ENCODE measurements at places on chromosomes 13 and 19. TPM values are rescaled to one million over a fixed set of nuclear protein-coding genes. Genes with fewer than 3 reads are reported as not detected.
A peak's percentile ranks its signal among the peaks of the same experiment; 100 is the strongest.

Gene ADM5
- 4.2 TPM for total RNA-seq

DNA sequence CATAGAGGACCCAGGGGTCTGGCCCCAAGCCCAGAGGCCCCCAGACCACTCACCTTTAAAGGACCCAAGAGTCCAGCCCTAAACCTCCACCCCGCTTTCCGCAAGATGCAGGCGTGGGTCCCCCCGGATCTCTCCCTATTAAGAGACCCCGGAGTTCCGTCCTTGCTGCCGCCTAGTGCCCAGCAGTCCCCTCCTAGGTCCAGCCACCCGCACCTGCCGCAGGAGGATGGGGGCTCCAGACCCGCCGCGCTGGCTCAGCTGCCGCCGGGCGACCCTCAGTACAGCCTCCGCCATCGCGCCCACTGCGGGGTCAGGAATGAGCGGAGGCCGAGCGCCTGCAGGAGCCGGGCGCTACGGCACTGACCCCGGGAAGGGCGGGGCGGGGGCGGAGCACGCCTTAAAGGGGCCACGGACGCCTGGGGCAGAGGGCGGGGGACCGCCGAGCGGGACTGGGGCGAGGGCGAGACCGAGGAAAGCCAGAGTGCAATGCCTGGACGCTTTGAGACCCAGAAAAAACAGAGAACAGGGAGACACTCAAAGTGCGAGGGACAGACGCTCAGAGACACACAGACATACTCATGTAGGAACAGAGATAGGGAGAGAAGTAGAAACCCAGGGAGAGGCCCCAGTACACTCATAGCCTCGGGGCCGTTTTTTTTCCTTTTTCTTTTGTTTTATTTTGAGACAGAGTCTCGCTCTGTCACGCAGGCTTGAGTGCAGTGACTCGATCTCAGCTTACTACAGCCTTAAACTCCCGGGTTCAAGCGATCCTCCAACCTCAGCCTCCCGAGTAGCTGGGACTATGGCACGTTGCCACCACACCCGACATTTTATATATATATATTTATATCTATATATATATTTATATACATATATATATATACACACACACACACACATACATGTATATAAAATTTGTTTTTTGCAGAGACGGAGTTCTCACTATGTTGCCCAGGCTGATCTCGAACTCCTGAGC, at the start of gene ETHE1:
ETHE1 (minus strand) TSS at position 318 of the 976 bp plus-strand sequence; CDS start at position 294, 24 bp downstream.
- DNase-seq, result peak; percentile 76

- peak; percentile 65 for DNase-seq
Observed at GRCh38 chr19:6103217-6103644, 7.1 kb downstream of the RFX2 start.

GRCh38 chr13:89163096-89163495, 1491.9 kb downstream of the SLITRK5 start:
- no peak for DNase-seq

- DNase-seq, result no peak
Observed at GRCh38 chr13:77184455-77184854, 142.4 kb downstream of the MYCBP2 start.

DNA sequence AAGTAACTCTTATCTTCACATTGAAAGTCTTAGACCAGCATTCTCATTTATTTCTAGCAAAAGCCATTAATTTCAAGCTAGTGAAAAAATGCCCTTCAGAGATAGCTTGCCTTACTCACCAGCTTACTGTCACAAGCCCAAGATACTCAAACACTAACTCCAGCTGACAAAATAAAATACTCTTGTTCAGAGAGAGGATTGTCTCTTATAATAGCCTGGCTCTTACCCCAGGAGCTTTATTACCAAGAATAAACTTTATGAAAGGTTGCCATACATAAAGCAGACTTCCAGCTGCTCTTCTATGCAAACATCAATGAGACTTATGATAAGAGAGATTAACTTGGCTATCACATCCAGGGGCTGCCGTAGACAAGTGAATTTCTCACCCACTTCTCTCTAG, 53.6 kb downstream of the XPO4 start:
- DNase-seq, result peak; percentile 15

Gene AMH
- 2.1 TPM for total RNA-seq

Gene CCDC169
- 3.4 TPM for total RNA-seq

- DNase-seq, result no peak
Observed at GRCh38 chr13:24625870-24626849, 54.0 kb upstream of the ATP12A start.

GRCh38 chr19:10018786-10019185, 5.5 kb downstream of the RDH8 start:
- DNase-seq, result no peak

- no peak for DNase-seq
Observed at GRCh38 chr13:94335761-94336526, 143.5 kb downstream of the DCT start.

DNA sequence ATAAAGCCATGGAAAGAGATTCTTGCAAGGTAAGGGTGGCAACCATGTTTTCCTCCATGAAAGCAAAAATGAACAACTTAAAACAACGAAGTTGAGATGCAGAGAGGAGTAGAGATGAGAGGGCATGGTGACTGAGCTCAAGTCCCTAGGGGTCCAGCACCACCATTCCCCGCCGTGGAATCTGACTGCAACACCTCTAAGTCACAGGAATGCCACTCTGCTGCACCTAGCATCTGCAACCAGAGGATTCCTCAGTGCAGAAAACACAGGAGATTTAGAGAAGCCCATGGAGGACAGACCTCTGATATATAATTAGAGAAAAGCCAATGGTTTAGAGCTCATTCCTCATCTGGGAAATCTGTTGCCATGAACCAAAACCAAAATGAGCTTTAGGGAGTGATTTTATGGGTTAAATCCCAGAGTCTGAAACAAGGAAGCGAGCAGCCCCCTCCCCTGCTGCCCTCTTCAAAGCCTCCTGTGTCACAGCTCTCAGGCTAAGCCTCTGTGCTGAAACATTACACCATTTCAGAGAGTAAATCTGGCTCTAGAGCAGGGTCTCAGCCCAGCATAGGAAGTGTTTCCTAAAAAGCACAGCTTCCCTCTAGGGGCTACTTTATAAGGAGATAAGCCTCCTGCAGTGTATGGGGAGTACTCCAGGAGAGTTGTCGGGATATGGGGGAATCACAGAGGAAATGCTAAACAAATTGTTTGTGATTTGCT, 1043.6 kb downstream of the UQCRFS1 start:
- DNase-seq, result peak; percentile 68

- DNase-seq, result no peak
Observed at GRCh38 chr19:20151617-20152145, 15.3 kb upstream of the ZNF486 start.

DNA sequence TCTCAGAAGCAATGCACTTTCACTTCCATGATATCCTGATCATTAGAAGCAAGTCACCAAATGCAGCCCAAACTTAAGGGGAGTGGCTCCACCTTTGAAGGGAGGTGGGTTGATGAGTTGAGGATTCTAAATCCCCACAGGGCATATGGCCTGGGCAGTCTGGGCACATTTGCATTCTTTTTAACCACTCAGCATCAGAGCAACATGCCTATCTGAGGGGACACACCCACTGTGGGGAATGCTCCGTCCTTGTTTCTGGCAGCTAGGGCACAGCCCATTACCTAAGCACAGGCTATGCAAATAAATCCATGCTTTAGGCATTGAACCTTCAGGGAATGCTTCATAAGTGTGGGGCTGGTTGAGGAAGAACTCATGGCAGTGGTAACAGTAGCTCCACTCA, 12.3 kb upstream of the SACS start:
- DNase-seq, result no peak

GRCh38 chr13:102289606-102290005, 112.2 kb downstream of the FGF14 start:
- DNase-seq, result no peak

- DNase-seq, result no peak
Observed at GRCh38 chr13:98206946-98207345, 29.9 kb upstream of the RNF113B start.

GRCh38 chr13:114134944-114135610, 2.7 kb upstream of the RASA3 start:
- DNase-seq, result no peak

Gene LGI4
- total RNA-seq, result 4.6 TPM

Gene ZNF577
- total RNA-seq, result 39.2 TPM

- DNase-seq, result no peak
Observed at GRCh38 chr19:45863840-45864628, at the start of gene FOXA3. Gene FOXA3 (plus strand): TSS chr19:45864326. CDS start chr19:45864457, 131 bp downstream.

Gene FCGBP
- total RNA-seq, result 65.8 TPM

GRCh38 chr13:114087430-114087829, 45.0 kb downstream of the RASA3 start:
- DNase-seq, result no peak

- DNase-seq, result no peak
Observed at GRCh38 chr19:30513082-30513411, 140.9 kb downstream of the ZNF536 start.

Gene SRRM5
- not detected for total RNA-seq

DNA sequence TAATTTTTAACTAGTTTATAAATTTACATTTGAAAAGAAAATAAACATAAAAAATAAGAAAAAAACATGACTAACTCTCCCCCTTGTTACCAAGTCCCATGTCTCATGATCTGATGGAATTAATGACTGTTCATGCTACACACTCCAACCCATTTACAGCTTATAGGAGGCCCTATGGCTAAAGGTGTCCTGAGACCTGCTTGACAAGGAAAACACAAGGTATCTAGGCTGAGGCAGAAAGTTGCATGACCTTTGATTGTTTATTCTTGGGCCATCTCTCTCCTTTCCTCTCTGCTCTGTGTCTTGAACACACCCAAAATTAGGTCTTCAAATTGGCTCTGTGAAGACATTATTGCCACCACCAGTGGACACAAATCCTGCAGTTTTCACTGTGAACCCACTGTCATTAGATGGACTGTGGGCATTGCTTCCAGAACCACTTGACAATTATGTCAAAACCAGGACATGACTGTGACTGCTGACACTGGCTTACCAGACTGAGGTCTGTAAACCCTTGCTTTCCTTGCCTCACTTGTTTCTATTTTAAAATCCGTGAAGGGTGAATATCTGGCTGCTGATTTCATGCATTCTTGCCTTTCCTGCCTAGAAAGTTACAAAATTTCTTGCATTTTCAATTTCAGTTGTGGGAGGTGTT, 386.5 kb upstream of the SPRY2 start:
- DNase-seq, result no peak

Gene RFPL4AL1
- not detected for total RNA-seq

Measured in lung (tissue), 17 donors.